Activated naive CD4-positive, alpha-beta T cell treated with Interleukin-2 at 50 U/mL for 16 hours (primary cell): ENCODE measurements at places on chromosomes 16 and 17.

- DNase-seq, result peak; percentile 37
Measured at GRCh38 chr17:82031885-82032627, 578 bp downstream of the RAC3 start.

DNA sequence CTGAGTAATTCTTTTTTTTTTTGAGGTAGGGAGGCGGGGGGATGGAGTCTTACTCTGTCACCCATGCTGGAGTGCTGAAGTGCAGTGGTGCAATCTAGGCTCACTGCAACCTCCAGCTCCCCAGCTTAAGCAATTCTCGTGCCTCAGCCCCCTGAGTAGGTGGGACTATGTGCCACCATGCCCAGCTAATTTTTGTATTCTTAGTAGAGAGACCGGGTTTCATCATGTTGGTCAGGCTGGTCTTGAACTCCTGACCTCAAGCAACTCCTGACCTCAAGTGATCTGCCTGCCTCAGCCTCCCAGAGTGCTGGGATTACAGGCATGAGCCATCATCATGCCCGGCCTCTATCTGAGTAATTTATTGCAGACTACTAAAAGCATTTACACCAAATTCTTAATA is 19.4 kb downstream of the KPNB1 start:
- no peak for DNase-seq

DNA sequence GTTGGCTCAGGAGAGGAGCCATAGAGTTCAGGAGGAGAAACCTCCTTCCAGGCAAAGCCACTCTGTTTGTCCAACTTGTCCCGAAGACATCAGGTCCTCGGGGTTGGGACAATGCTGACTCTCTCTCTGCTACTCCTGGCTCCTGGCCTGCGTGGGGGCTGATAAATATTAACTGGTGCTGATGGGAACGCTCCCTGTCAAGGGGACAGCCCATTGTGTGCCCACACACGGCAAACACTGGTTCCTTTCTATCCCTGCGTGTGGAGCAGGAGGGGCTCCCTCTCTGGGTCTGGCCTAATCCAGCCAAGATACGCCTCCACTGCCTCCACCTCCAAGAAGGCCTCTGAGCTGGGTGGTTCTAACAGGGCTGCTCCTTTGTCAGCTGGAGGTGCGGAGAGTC is 4.4 kb downstream of the KIF19 start:
- DNase-seq, result no peak

- peak; percentile 24 for DNase-seq
Measured at GRCh38 chr17:18141210-18141803, 32.8 kb downstream of the MYO15A start.

GRCh38 chr17:1967213-1967612 is 57.9 kb downstream of the RTN4RL1 start:
- DNase-seq, result no peak

DNA sequence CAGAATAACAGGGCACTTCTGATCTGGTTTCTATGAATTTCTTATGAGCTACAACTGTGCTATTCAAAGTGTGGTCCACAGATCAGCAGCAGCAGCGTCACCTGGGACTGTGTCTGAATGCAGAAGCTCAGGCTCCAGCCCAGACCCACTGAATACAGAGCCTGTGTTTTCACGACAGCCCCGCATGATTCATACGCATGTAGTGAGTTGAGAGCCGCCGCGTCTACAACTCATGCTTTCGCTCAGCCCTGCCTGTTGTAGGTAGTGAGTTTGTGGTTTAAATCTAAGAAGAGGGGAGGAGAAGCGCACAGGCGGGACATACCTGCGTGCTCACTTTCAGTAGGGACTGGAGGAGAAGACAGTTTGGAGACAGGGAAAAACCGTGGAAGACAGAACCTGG is 28.5 kb upstream of the ELAC2 start:
- DNase-seq, result no peak

- no peak for DNase-seq
Measured at GRCh38 chr17:57195785-57196460, 60.4 kb upstream of the MSI2 start.

DNA sequence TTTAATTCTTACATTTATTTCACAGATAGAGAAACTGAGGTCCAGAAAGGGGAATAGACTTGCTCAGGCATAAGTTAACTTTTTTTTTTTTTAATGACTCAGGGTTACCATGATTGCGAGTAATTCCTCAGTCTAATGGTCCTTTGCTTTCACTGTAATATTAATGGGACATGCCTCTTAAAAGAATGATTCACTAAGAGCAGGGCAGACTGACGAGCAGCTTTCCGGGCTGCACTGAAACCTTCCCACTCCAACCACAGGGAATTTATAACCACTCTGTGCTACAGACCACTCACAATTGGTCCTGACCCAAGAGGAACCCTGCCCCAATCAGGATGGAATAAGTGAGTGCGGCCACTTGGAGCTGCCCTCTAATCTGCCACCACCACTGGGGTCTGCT is 5.7 kb downstream of the HOXB2 start:
- DNase-seq, result no peak

GRCh38 chr16:54334208-54334607 is 47.6 kb upstream of the IRX3 start:
- no peak for DNase-seq

DNA sequence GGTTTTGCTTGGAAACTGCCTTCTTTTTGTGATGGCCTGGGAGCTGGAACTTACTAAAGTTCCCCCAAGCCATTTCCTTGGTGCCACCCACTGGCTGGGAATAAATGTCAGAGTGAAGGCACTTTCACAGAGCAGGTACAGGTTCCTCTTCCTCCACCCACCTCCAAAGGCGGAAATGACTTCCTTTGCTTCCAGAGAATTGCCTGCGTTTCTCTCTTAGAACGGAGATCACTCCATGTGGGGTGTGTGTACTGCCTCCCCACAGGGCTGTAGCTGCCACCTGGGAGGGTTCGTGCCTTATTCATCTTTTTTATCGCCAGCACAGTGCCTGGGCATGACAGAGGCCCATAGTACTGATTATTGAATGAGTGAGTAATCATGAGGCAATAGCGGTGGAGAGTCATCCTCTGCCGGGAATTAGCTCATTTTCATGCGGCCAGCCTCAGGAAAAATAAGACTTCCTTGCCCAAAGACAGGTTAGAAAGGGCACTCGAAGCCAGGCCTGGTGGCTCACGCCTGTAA is 32.2 kb upstream of the HAS3 start:
- no peak for DNase-seq

GRCh38 chr16:4433914-4434787 is 8.5 kb downstream of the DNAJA3 start:
- no peak for DNase-seq

- no peak for DNase-seq
Measured at GRCh38 chr17:15966183-15966878, 21.4 kb downstream of the ADORA2B start.

- DNase-seq, result peak; percentile 33
Measured at GRCh38 chr17:75345514-75346167, 56.4 kb upstream of the SLC25A19 start.

DNA sequence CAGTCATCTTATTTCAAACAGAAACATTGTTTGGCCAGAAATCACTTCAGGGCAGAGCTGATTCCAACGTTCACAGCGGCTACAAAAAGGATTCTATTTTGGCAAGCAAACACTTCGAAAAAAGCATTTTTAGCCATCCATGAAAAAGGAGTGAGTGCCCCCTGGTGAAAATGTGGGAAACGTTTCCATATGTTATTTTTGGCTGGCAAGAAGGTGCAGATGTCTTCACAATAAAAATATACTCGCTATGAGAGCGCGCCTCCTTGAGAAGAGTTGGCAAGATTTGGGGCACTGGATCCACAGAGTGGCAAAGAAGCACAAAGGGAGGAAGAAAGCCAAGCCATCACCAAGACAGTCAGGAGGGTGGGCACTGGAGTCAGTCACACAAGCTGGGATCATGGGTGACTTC is 191.1 kb downstream of the CHD9NB start:
- DNase-seq, result no peak

- DNase-seq, result peak; percentile 73
Measured at GRCh38 chr17:50479522-50480141, 972 bp downstream of the RSAD1 start.
